ENCODE measurements at places on chromosomes 6 and 20.

- no peak for DNase-seq
Measured at GRCh38 chr6:12401200-12401599, 111.0 kb downstream of the EDN1 start.

- peak; percentile 51 for DNase-seq
Measured at GRCh38 chr6:47734831-47735481, 36.6 kb downstream of the ADGRF4 start.

DNA sequence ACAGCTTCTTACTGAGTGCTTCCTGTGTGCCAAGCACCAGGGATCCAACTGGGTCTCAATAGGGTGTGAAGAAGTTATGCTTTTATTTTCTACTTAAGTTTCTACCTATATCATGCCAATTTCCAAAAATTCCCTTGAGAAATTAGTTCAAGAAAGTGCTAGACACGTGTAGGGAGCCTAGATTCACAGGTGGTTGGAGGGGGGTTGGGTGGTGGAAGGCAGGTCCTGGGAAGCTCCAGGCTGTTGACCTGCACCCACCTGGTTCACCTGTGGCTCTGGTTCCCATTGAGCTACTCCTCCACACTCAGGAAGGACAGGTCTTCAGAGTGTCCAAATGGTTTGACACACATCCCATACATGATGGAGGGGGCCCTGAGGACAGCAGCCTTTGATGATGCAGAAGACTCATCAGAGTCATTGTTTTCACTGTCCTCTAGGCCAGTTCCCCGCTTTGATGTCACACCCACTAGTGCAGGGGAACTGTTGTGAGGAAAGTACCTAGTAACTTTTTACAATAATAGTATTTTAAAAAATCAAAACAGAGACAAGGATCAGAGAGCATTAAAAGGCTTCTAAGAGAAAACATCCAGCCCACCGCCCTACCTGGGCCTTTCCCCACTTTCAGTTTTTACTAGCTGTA is 39.8 kb upstream of the MYL9 start:
- no peak for DNase-seq

DNA sequence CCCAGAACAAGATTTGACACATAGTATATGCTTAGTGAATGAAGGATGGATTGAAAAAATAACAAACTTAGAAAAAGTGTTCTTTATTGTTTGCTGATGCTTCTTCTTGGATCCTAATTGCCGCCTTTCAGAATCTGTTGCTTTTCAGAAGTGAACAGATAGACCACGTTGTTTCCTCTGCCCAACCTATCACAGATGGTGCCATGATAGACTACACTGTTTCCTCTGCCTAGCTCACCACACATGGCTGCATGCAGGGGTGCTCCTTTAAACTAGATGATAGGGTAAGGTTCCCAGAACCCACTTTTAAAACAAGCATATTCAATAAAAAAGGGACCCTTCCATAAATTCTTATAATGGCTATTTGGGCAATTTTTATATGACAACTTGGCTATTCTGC is 4.6 kb upstream of the RGS17 start:
- no peak for DNase-seq

GRCh38 chr6:89976694-89977020 is 82.4 kb downstream of the GJA10 start:
- no peak for DNase-seq

DNA sequence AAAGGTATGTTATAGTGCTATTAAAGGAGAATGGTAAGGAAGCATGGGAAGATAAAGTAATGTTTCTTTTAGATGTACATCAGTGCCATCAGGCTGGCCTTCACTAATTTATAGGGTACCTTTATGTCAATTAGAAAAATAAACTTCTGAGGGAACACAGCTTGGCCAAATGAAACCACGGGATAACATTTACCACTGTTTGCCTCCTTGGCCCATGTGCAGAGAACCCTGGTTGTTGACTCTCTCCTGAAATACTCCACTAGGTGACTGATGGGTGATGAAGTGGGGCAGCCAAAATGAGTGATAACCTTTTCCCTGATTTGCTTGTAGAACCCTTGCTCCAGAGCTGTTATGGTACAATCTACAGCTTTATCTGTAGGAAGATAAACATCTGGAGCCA is 9.5 kb downstream of the TRIM38 start:
- DNase-seq: no peak

GRCh38 chr20:34925981-34926380 is 29.6 kb downstream of the GSS start:
- DNase-seq: no peak

DNA sequence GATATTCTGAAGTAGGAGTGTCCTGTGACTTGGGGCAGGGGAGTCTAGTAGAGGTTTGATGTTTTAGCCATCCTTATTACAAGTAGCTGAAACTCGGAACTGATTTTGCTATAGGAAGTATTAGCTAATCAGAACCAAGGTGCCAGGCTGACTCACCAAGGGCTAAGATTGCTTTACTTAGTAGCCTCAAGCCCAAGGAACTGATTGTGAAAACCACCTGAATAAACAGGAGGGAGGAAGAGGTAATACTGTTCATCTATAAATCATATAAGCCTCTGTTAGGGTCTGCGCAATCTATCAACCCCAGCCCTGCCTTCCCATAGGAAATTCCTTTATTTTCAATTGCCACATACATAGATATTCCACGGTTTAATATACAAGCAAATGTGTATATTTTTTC is 54.4 kb downstream of the GNAS start:
- DNase-seq: no peak

DNA sequence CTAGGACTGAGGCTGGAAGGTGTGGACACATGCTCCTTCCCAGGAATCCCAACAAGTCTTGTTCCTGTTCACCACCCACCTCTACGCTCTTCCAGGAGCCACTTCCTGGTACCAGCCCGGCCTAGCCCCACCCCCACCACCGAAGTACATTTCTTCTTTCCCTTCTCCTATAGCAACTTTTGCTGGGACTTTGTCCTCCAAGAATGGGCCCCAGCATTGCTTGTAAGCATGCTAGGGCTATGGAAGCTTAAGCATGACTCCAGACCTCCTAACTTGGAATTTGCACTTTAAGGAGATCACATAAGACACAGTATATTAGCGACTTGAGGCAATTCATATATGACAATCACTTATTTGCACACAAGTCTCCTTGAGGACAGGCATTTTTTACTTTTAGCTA is 462.0 kb upstream of the ARID1B start:
- DNase-seq: no peak

DNA sequence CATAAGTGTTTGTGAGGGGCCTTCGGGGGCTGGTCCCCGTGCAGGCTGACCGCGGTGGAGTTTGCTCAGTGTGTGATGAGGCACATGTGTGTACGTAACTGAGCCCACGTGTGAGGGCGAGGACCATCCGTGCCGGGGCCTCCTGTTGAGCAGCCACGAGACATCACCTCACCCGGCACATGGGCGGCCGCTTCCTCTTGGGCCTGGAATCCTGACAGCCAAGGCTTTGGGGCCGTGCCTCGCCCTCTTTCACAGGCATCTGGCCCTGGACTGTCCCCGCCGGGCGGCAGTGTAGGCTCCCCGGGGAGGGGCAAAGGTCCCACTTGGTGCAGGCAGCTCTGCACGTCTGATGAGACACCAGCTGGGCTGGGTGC is 202.3 kb downstream of the DLL1 start:
- no peak for DNase-seq

DNA sequence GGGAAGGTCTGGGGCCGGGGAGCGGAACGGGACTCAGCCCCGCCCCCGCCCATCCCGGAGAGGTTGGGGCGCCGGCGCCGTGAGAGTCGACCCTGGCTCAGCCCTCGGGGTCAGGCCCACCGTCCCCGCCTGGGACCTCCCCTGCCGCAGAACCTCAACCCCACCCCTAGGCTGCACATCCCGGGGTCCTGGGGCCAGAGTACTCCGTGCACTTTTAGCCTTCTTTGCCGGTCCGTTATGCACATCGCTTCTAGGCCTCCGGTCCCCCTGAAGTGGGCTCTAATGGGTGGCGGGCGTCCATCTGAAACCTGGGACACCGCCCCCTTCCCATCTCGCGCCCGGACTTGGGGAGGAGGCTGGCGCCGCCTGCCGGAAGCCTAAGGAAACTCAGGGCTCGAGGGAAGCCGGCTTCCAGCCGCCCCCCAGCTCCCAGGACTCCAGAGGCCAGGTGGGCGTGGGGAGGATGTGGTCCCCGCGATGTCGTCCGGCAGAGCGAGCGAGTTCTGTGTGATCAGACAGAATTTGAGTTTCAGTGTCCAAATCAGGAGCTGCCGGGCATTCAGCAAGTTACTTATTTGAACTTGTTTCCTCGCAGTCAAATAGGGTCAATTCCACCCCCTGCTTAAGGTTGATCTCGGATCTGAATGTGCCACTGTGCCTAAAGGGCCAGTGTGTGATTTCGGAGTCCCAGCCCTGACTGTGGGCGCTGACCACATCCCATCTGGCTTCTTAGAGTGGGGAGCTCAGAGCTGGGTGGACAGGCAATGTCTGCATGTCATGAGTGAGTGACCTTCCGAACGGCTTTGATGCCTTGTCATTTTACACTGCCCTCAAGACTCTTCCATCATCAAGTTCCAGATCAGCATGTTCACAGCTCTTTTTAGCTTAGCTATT is 47.6 kb downstream of the CPXM1 start:
- peak; percentile 57 for DNase-seq

- DNase-seq: no peak
Measured at GRCh38 chr6:2502096-2502997, 248.4 kb downstream of the MYLK4 start.

GRCh38 chr20:53100476-53100911 is 128.3 kb downstream of the TSHZ2 start:
- DNase-seq: no peak

GRCh38 chr6:32785781-32786533 is 22.6 kb upstream of the HLA-DQB2 start:
- peak; percentile 51 for DNase-seq

DNA sequence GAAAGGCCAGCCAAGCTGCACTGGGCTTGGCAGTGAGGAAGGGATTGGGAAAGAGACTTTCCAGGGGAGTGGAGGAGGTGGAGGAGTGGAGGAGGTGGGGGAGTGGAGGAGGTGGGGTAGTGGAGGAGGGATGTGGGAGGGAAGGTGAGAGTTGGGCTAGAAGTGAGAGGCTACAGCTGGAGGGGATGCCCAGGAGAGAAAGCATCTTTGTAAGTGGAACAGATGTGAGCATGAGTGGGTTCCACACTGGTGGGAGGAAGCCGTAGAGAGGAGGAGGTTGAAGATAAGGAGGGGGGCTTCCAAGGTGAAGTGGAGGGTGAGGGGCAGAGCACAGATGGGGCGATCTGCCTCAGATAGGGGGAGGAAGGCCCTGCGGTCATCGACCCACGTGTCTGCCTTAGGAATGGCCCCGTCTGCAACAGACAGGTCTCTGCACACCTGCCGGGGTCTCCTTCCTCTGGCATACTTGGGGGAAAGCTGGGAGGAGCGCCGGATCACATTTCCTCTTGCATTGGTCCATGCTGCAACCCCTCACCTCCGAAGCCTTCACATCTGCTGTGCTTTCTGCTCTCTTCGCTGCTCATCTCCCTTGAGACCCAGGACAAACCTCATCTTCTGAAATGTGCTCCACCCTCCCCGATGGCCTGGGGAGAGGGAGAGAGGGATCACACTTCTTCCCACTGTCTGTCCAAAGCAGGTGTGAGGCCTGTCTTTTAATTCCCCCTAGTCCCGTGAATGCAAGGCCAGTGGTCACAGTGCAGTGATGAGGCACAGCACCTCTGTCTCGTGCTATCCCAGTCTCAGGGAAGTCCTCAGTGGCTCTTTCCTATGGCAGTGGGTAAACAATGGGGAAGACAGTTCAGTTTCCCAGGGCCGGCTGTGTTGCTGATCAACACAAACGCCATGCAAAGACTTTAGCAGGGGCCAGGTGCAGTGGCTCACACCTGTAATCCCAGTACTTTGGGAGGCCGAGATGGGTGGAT is 48.6 kb upstream of the SNX9 start:
- peak; percentile 18 for DNase-seq

DNA sequence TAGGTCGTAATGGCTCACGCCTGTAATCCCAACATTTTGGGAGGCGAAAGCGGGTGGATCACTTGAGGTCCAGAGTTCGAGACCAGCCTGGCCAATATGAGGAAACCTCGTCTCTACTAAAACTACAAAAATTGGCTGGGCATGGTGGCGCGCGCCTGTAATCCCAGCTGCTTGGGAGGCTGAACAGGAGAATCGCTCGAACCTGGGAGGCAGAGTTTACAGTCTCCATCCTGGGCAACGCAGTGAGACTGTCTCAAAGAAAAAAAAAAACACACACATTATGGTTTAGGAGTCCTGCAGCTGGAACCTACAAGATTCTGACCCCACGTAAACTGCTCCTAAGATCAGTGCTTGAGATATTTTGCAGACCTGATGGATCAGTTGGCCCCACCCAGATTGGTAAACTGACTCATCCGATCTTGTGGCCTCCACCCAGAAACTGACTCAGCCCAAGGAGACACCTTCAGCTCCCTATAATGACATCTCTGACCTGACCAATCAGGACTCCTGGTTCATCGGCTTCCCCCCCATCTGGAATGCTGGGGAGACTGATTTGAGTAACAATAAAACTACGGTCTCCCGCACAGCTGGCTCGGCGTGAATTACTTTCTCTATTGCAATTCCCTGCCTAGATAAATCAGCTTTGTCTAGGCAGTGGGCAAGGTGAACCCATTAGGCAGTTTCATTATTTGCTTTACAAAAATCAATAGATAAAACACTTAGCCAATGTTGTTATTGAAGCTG is 96.2 kb upstream of the BTN3A2 start:
- peak; percentile 67 for DNase-seq

Measured in HAP-1 (cell line).